Glutamatergic neuron (in vitro differentiated cells): ENCODE measurements at places on chromosomes 6 and 20. TPM values are rescaled to one million over a fixed set of nuclear protein-coding genes. Genes with fewer than 3 reads are reported as not detected.

Gene TTK
- 6.3 TPM for total RNA-seq

DNA sequence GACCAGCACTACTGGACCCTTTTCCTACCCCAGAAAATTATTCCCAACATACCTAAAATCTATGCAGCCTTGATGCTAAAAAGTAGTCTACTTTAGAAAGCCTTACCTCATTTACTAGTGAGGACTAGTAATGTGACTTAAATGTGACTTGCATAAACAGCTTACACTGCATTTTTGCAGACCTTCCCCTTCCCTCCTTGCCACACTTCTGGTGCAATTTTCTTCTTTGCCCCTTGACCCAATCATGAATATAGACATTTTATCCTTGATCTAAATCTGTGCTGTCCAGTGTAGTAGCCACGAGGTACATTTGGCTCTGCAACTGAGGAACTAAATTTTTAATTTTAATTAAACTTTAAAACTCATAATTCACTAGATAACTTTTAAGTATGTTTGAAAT is 7.0 kb upstream of the ZKSCAN8 start:
- H3K27me3 ChIP-seq = peaks cover 4% of the 10 kb centered on the region
- peaks cover 15% of the 10 kb centered on the region for H3K4me1 ChIP-seq
- DNase-seq = no peak

DNA sequence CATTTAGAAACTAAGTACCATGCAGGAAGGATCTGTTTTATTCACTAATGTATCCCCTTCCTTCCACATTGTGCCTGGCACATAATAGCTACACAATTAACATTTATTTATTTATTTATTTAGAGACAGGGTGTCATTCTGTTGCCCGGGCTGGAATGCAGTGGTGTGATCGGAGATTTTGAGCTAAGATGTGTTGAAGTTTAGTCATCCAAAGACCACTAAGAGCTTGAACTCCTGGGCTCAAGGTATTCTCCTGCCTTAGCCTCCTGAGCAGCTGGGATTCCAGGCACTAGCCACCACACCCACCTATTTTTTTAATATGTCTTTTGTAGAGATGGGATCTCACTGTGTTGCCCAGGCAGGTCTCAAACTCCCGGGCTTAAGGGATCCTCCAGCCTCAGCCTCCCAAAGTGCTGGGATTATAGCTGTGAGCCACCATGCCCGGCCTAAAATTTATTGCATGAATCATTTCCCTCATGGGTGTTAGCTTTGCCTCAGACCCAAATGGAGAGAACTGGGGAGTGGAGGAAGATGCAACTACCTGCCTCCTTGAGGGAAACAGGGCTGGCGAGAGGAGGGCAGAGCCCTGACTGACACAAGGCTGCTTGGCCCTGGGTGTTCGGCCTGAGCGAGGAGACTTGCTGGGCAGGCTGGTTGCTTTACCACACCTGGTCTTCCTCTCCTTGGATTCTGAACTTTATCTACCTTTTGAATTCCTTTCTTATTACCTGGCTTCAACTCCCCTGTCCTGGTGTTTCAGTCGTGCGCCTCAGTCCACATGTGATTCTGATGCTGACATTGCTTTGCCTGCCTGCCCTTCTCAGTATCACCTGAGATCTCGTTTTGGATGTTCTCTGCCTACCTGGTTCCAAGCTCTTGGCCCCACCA is 1.7 kb upstream of the DYNLT1 start:
- no peaks in the 10 kb centered on the region for H3K36me3 ChIP-seq
- peaks cover 21% of the 10 kb centered on the region for H3K4me1 ChIP-seq
- no peak for DNase-seq
- H3K27me3 ChIP-seq = peaks cover 6% of the 10 kb centered on the region
- peak overlapping the region; percentile 92 for H3K4me3 ChIP-seq
- no peak overlapping the region for H3K27ac ChIP-seq

GRCh38 chr6:38572186-38572813 is 67.4 kb downstream of the BTBD9 start:
- no peaks in the 10 kb centered on the region for H3K36me3 ChIP-seq
- no peaks in the 10 kb centered on the region for H3K27me3 ChIP-seq
- peak overlapping the region; percentile 37 for H3K27ac ChIP-seq
- peaks cover 29% of the 10 kb centered on the region for H3K4me1 ChIP-seq
- no peak for DNase-seq
- no peak overlapping the region for H3K4me3 ChIP-seq

GRCh38 chr6:80531681-80532619 is 425.5 kb downstream of the BCKDHB start:
- no peak for DNase-seq
- H3K27me3 ChIP-seq = no peaks in the 10 kb centered on the region
- H3K4me3 ChIP-seq = no peak overlapping the region
